Naive B cell (primary cell): ENCODE measurements at places on chromosomes 4 and X.

- DNase-seq, result no peak
Observed at GRCh38 chr4:164193676-164194075, 560.3 kb upstream of the SMIM31 start.

GRCh38 chr4:187232796-187233195 lies 509.1 kb upstream of the FAT1 start:
- DNase-seq, result no peak

DNA sequence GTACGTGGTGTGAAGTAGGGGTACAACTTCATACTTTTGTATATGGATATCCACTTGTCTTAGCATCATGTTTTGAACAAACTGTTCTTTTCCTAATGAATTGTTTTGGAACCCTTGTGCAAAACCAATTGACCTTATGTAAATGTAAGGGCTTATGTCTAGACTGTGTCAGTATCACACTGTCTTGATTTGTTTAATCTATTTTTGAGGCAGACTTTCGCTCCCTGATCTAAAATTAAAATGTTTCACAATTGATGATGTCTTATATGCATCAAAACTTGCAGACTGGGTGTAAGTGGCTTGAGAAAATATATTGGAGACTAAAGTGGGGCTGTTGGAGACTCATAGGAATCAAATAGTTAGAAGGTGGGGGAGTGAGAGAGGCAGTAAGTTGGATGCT lies 25.2 kb downstream of the REPS2 start:
- DNase-seq, result no peak

- no peak for DNase-seq
Observed at GRCh38 chr4:178026999-178027398, 584.8 kb upstream of the AGA start.

- peak; percentile 25 for DNase-seq
Observed at GRCh38 chr4:165464813-165465381, 86.1 kb downstream of the CPE start.

- no peak for DNase-seq
Observed at GRCh38 chr4:10108818-10109783, 7.5 kb downstream of the WDR1 start.

DNA sequence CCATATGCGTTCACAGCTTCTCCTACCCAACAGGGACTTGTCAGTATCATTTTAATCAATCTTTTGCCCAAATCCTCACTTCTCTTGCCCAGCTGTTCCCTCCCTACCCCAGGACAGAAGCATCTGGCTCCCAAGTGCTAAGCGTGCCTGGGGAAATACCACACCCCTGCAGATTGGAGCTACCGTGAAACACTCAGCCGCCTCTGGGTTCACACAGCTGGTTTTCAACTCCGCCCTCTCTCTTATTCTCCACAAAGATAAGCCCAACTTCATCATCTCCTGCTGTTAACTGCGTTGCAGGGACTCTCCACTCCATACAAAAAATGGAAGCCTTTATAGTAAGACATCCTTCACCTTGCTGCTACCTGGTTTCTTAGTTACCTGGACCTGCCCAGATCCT lies 147.3 kb upstream of the FTHL17 start:
- no peak for DNase-seq

- DNase-seq, result no peak
Observed at GRCh38 chrX:6071731-6072130, 156.9 kb downstream of the NLGN4X start.

DNA sequence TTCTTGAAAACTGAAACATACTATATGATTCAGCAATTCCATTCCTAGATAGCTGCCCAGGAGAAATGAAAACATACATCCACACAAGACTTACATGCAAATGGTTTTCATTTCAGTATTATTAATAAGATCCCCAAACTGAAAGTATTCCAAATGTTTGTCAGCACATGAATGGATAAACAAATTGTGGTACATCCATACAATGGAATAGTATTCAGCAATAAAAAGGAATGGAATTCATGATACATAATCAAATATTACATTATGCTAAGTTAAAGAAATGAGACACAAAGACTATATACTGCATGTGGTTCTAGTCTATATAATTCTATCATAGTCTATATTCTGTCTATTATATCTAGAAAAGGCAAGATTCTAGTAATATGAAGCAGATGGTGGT lies 152.4 kb upstream of the KIT start:
- DNase-seq, result no peak

- no peak for DNase-seq
Observed at GRCh38 chrX:78746496-78746895, 1.0 kb upstream of the LPAR4 start.

GRCh38 chr4:72777436-72777835 lies 208.4 kb upstream of the ADAMTS3 start:
- no peak for DNase-seq

DNA sequence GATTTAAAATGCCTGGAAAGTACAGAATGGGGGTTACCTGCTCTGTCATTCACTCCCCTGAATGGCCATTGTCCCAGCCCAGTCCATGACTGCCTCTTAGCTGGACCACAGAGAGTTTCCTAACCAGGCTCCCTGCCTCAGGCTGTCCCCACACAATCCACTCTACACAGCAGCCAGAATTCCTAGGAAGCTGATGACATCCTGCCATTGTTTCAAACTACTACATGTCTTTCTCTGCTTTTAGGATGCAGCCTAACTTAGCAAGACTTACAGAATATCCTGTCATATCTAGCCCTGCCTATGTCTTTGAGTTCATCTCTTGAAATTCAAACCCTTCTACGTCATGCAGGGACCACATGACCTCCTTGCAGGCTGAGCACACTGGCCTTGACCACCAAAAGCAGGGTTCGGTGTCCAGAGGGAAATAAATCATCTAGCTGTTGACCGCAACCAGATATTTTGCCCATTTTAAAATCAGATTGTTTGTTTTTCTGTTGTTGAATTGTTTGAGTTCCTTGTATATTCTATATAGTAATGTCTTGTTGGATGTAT lies 16.1 kb upstream of the CRMP1 start:
- no peak for DNase-seq

DNA sequence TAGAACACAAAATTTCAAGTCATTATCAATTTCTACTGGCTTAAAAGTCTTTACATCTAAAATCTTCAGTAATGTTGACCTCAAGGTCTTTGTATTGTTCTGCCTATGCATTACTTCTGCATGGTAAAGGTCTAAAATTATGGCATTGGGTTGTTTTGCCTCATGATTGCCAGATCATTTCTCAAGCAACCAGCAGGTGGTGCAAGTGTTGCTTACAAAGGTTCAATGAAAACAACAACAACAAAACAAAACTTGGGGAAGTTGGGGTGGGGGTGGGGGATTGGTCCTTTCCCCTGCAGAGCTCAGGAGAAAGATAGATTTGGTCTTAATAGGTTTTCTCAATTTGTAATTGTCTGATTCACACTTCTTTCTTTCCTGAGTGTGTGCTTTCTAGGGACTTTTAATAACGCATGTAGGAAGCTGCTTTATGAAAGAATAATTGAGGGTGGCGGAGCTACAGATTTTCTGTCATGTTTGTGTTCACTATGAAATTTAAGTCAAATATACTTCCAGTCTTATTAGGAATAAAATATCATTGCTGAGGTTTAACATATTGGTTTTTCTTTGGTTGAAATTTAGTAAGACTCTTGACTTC lies 145.1 kb downstream of the COL4A5 start:
- no peak for DNase-seq

- no peak for DNase-seq
Observed at GRCh38 chrX:129833153-129833990, 10.3 kb downstream of the ZDHHC9 start.
